ENCODE measurements at places on chromosomes 13 and 19.

DNA sequence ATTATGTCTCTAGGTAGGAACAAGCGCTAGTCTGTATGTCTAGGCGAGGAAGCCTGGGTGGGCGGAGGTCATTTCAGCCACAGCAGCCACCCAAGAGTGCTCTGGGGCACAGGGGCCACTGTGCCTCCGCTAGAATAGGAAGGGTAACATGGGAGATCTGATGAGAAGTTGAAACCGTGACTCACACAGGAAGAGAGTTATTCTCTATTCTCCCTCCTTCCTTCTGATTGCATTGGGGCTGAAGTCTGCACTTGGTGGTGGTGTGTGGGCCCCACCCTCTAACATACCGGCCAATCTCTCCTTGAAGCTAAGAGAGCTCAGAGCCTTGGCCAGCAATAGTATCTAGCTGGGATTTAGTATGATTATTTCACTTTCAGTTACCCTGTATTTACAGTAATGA lies 20.3 kb upstream of the GGACT start:
- no peak for DNase-seq

- no peak for DNase-seq
Observed at GRCh38 chr13:23175920-23176319, 4.9 kb upstream of the SGCG start.

DNA sequence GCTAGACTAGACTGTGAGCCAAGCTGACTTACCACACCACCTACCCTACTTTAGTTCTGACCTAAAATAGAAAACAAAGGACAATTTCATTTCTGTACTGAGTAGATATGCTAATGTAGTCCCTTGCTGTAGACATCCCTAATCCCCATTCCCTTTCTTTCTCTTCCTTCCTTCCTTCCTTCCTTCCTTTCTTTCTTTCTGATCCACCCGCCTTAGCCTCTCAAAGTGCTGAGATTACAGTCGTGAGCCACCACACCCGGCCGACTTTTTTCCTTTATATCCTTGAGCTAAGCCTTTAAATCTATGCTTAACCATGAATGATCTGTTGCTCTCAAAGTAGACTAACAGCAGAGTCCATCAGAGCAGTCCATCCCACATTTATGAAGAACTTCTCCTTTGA lies 465.0 kb downstream of the SLITRK6 start:
- DNase-seq = no peak

- no peak for DNase-seq
Observed at GRCh38 chr13:112270951-112271350, 105.2 kb upstream of the SPACA7 start.

- DNase-seq = no peak
Observed at GRCh38 chr13:41512441-41512840, 55.1 kb downstream of the RGCC start.

GRCh38 chr13:28041031-28041461 lies 52.6 kb upstream of the URAD start:
- DNase-seq = no peak

DNA sequence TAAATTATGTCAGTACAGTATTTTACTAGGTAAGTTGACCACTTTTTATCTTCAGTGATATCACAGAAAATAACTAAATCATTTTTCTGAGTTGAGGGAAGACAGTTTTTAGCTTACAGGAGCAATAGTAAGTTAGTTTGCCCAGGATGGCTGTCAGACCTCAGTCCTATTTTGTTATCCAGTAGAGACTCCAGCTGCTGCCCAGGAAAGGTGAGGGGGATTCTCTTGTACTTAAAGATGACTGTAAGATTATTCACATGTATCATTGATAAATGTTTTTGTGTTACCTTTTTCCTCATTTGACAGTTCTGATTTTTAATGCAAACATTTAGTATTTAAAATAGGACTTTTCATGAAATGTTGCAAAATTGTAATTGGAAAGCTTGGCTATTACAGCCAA lies 14.5 kb upstream of the GPR183 start:
- no peak for DNase-seq

- no peak for DNase-seq
Observed at GRCh38 chr13:100502446-100502845, 86.1 kb downstream of the GGACT start.

DNA sequence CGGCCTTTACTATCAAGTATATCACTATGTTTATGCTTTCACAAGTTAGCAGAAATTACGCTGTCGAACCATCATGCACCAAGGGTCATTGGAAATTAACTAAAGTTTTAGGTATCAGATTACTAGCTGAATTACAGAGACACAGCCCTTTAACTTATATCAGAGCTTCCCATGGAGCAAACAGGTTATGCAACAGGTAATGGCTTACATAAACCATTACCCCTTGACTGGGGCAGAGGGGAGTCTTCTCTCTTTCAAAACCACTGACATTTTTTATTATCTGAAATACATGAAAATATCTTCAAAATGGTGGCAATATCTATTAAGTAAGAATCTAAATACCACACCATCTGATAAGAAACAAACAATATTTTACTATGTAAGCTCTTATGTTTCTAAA lies 1692.9 kb upstream of the SLC10A2 start:
- no peak for DNase-seq

DNA sequence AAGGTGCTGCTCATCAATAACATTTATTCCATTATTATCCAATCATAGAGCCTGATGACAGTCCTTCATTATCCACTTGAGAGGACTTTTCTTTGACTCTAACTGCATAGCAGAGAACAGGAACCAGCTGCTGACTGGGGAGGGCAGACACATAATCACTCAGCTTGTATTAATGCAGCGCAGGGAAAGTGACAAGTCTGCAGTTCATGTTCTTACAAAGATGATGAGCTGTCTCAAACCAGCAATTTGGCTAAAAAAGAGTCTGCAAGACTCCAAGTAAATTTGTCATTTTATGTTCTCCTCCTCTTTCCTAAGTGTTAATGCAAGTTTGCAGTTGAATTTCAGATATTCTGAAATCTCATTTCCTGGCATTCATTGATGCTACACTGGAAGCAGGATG lies 40.0 kb upstream of the CBY2 start:
- no peak for DNase-seq

DNA sequence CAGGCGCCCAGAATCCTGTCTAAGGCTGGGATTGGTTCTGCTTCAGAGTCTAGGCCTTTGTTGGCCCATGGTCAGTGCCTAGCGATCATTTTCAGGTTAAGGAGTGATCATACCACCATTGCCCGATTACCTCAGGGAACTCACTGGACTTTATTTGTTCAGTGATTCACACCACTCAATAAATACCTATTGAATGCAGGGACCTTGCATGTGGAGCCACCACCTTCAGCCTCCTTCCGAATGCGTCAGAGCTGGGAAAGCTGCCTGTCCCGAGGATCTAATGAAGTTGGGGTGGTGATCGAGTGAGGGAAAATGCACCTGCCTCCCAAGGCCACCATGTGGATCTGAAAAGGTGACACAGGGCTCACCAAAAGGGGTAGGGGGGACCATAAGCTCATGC lies 40.0 kb upstream of the POU2F2 start:
- no peak for DNase-seq

- DNase-seq = no peak
Observed at GRCh38 chr19:6269101-6269886, 10.5 kb downstream of the MLLT1 start.

GRCh38 chr19:6767081-6767356 lies 216 bp downstream of the SH2D3A start:
- DNase-seq = no peak

DNA sequence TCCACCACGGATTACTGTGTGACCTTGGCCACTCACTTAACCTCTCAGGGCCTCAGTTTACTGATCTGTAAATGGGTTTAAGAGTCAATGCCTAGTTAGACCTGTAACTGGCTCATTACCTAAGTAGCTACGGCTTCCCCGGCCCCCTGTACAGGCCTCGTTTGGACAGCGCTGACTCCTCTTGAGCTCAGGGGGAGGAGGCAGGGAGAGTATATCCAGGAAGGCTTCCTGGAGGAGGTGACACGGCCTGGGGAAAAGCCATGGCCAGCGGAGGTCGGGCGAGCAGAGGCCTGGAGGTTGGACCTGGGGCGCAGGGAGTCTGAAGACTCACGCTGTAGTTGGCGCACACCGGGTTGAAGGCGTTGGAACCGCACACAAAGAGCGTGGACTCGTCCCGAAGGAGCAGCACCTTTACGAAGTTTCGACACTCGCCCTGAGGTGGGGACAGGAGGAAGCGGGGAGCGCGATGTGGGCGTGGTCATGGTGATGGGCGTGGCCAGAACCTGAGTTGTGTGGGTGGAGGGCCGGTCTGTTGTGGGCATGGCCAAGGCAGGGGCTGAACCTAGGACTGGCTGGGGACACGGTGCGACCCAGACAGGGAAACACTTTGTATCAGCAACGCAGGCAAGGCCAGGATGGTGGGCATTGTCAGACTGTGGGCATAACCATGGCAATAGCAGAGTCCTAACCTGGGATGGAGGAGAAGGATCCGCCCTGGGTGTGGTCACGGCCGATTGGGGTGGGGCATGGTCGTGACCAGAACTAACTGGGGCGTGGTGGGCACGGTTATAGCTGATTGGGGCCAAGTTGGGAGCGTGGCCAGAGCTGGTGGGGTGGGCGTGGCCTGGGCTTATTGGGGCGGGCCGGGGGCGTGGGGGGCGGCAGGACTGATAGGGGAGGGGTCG lies 3.6 kb downstream of the SEMA6B start:
- no peak for DNase-seq

GRCh38 chr19:13764101-13764807 lies at the start of gene MRI1:
TSS of gene MRI1 (plus strand) at chr19:13764522. CDS start at chr19:13764589, 67 bp downstream.
- DNase-seq = peak; percentile 70

GRCh38 chr13:78100486-78100885 lies 181.9 kb upstream of the EDNRB start:
- no peak for DNase-seq

GRCh38 chr13:101917833-101918661 lies 465.6 kb downstream of the ITGBL1 start:
- DNase-seq = no peak

- no peak for DNase-seq
Observed at GRCh38 chr13:41199079-41199478, 4.7 kb upstream of the KBTBD7 start.

DNA sequence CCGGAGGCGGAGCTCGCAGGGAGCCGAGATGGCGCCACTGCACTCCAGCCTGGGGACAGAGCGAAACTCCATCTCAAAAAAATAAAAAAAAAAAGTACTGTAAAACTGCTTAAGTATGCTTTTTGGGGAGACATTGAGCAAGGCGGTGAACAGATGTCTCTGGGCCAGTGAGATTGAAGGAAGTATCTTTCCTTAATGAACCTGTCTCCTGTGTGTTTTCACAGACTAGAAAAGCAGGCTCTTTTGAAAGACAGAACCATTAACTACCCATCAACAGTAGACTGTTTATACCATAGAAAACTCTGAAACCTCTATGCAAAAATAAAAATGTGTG lies 1.5 kb upstream of the ECH1 start:
- no peak for DNase-seq

GRCh38 chr19:42422092-42422900 lies 4.9 kb downstream of the LIPE start:
- peak; percentile 55 for DNase-seq

- no peak for DNase-seq
Observed at GRCh38 chr19:19911150-19911549, 10.4 kb downstream of the ZNF93 start.

- peak; percentile 31 for DNase-seq
Observed at GRCh38 chr19:3698974-3699740, 1.1 kb downstream of the PIP5K1C start.

DNA sequence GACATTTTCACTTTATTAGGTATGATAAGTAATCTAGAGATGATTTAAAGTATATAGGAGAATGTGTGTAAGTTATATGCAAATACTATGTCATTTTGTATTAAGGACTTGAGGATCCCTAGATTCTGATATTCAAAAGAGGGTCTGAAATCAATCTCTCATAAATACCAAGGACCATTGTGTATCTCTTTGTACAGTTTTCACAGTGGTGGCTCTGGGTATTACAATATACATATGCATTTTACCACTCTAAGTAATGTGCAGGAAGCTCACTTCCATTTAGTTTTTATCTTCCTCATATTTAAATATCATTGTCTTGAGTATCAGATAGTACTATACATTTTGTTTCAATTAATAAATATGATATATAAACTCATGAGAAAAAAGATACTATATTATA lies 862.6 kb upstream of the PCDH20 start:
- DNase-seq = no peak

DNA sequence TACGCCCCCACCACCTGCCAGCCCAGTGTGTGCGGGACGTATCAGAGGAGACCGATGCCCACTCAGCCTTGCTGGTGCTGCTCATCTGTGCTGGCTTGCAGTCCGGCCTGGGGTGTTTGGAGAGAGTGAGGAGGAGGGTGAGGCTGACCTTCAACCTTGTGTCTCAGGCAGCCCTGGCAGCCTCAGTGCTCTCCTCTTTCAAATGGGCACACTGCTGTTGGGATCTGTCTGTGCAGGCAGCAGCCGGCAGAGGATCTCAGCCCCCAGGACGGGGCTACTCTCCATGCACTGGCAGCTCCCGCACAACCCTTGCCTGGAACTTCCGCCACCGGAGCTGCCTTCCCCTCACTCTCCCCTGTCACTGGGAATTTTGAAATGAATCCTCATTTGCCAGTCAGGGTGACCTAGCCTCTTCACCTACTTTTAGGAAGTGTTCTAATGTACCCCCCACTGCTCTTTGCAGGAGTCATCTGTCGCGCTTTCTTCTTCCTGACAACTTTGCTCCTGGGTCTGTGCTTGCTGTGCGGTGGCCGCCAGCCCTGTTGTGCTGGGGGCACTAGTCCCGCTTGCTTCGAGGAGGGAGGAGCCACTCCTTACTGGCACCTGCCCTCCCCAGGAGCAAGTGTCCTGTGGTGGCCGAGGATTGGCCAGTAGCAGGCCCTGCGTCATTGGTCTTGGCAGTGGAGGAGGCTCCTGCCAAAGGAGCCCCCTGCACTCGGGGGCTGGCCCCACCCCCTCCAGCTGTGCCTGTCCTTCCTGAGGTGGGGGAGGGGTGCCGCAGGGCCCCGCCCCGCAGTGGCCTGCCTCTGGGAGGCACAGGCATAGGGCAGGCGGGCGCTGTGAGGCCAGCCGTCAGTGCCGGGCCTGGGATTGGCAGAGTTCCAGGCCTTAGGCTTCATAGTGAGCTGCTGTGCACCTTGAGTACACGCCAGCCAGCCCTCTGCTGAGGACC lies 53.4 kb downstream of the TSSK6 start:
- no peak for DNase-seq

GRCh38 chr13:45198924-45199323 lies 1.9 kb downstream of the KCTD4 start:
- DNase-seq = no peak

DNA sequence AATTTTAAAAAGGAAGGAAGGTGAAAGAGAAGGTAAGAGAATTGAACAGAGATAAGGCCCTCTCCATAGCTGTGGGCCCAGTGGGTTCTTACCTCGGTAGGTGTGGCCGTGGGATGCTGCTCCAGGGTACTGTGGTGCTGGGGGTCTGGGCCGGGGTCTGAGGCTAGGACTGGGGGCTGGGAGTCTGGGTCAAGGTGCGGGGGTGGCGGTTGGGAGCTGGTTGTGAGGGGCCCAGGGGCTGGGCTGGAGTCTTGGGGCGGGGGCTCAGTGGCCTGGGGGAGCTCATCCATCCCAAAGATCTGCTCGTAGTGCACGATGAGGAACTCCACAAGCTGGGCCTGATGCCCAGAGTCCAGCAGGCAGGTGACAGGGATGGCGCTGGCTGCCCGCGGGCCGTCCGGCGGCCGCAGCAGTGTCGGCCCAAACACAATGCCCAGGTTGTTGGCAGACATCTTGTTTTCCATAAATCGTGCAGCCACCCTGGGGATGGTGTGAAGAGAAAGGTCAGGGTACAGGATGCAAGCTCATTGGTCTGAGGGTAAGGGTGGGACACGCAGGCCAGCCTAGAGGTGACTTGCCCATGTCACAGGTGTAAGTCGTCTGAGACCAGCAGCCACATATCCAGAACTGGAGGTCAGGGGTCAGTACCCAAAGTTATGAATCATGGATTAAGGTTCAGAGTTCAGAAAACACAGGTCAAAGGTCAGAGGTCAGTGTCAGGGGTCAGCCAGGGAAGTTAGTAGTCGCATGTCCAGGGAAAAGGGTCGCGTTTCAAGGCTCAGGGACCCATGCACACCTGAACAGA lies 5.9 kb upstream of the LPAR2 start:
- DNase-seq = no peak
